ENCODE measurements at places on chromosomes 11 and 22.

- DNase-seq = peak; percentile 47
These were observed 13.3 kb upstream of the CYP2R1 start for GRCh38 chr11:14905104-14906033.

- DNase-seq = no peak
These were observed 7.6 kb downstream of the VSIG10L2 start for GRCh38 chr11:125953401-125953935.

DNA sequence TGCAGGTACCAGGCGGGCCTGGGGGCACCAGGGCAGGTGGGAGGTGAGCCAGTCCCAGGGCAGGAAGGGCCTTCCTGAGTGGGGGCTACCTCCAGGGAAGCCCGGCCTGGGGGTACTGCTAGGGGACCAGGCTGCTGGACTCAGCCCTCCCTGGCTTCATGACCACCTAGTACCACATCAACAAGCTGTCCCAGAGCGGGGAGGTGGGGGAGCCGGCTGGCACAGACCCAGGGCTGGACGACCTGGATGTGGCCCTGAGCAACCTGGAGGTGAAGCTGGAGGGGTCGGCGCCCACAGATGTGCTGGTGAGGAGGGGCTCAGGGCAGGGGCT, 6.7 kb downstream of the TRPT1 start:
- no peak for DNase-seq

- no peak for DNase-seq
These were observed 161.6 kb downstream of the NAV2 start for GRCh38 chr11:19874266-19874665.

GRCh38 chr22:42905217-42905616, 48.1 kb upstream of the ARFGAP3 start:
- no peak for DNase-seq

DNA sequence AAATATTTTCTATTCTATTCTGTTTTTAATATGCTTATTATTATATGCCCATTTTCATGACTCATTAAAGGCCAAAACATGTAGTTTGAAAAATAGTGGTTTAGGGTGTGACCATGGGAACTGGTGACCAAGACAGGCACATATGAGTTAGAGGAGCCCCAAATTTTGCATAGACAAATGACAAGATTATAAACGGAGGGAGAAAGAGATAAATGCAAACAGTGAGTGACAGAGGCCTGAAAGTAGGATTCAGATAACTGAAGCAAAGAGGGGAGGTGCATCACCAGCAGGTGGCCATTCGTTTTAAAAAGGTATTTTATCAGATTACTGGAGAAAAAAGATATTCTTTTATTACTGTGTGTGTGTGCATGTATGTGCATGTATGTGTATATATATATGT, 391.5 kb upstream of the CHORDC1 start:
- no peak for DNase-seq

DNA sequence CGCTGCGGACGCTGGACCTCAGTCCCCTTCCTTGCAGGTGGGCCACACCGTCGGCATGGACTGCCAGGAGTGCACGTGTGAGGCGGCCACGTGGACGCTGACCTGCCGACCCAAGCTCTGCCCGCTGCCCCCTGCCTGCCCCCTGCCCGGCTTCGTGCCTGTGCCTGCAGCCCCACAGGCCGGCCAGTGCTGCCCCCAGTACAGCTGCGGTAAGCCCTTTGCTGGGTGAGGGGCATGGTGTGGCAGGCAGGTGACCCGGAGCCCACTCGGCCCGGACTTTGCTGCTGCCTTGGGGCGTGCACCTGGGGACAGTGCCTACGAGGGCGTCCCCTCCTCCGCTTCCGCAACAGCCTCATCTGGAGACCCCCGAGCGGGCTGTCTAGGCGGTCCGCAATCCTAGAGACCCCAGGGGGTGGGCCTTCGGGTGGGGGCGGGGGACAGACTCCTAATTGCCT, 25.4 kb upstream of the MUC5B start:
- no peak for DNase-seq

GRCh38 chr11:116336540-116336939, 436.2 kb downstream of the BUD13 start:
- no peak for DNase-seq

GRCh38 chr22:28072066-28072465, 153.0 kb upstream of the PITPNB start:
- peak; percentile 63 for DNase-seq

DNA sequence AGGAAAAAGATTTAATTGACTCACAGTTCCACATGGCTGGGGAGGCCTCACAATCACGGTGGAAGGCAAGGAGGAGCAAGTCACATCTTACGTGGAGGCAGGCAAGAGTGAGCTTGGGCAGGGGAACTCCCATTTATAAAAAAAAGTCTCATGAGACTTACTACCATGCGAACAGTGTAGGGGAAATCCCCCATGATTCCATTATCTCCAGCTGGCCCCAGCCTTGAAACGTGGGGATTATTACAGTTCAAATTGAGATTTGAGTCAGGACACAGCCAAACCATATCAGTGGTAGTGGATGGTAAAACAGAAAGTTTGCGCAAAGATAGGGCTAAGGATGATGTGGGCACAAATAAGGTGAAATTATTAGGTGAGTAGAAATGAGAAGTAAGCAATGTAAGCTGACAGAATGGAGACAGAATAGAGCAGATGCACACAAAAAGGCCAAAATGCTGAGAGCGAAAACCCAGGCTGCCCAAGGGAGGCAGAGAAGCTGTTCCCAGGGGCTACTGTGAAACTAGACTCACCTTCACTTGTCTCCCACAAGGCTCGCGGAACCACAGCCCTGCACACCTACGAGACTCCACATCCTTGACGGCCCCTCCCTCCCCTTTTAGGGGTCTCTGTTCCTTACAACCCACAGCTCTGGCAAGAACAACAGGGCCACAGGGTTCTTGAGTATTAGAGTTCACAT, 377.6 kb downstream of the CADM1 start:
- no peak for DNase-seq

GRCh38 chr11:119350302-119350701, 3.8 kb upstream of the MFRP start:
- DNase-seq = no peak

Measured in amniotic epithelial cell (primary cell).